Neural crest cell (in vitro differentiated cells): ENCODE measurements at places on chromosomes 6 and 20. TPM values are rescaled to one million over a fixed set of nuclear protein-coding genes. Genes with fewer than 3 reads are reported as not detected.

- no peak overlapping the region for H3K4me3 ChIP-seq
- peaks cover 7% of the 10 kb centered on the region for H3K36me3 ChIP-seq
- H3K27me3 ChIP-seq: no peaks in the 10 kb centered on the region
- no peak overlapping the region for H3K27ac ChIP-seq
Measured at GRCh38 chr20:3326779-3327521, 80.5 kb downstream of the DNAAF9 start.

- no peak overlapping the region for H3K27ac ChIP-seq
- DNase-seq: no peak
- no peak overlapping the region for H3K4me3 ChIP-seq
- no peaks in the 10 kb centered on the region for H3K36me3 ChIP-seq
- H3K27me3 ChIP-seq: no peaks in the 10 kb centered on the region
- no peaks in the 10 kb centered on the region for H3K4me1 ChIP-seq
Measured at GRCh38 chr6:124775121-124775520, 187.1 kb upstream of the RNF217 start.

DNA sequence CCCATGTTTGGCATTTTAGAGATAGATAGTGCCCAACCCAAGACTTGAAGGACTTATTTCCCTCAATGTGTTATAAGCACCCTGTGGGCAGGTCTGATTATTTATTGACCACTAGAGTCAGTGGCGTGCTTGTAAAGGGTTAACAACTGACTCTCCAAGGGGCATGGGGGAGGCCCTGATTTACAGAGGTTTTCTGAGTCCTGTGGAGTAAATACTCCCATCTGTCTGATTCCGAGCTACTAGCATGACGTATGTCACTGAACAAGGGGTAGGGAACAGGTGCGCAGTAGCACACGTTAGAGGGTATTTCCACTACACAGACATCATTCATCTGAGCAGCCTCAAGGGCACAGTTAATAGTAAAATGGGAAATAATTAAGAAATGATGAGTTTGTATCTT lies 17.4 kb upstream of the TRAM2 start:
- no peak for DNase-seq
- H3K27me3 ChIP-seq: no peaks in the 10 kb centered on the region
- H3K4me1 ChIP-seq: peaks cover 34% of the 10 kb centered on the region
- no peak overlapping the region for H3K4me3 ChIP-seq
- no peak overlapping the region for H3K27ac ChIP-seq

COL11A2 gene
- 4.2 and 5.9 TPM in 2 replicates for total RNA-seq

C2 gene
- 0.35 and 1.2 TPM in 2 replicates for total RNA-seq

DDO gene
- total RNA-seq: not detected in 2 replicates
